Activated naive CD4-positive, alpha-beta T cell treated with anti-CD3 and anti-CD28 coated beads, Interleukin-2, amount 10 ng/mL, durations not matched to agents 7 days and 5 days (primary cell): ENCODE measurements at places on chromosomes 1 and 21.

DNA sequence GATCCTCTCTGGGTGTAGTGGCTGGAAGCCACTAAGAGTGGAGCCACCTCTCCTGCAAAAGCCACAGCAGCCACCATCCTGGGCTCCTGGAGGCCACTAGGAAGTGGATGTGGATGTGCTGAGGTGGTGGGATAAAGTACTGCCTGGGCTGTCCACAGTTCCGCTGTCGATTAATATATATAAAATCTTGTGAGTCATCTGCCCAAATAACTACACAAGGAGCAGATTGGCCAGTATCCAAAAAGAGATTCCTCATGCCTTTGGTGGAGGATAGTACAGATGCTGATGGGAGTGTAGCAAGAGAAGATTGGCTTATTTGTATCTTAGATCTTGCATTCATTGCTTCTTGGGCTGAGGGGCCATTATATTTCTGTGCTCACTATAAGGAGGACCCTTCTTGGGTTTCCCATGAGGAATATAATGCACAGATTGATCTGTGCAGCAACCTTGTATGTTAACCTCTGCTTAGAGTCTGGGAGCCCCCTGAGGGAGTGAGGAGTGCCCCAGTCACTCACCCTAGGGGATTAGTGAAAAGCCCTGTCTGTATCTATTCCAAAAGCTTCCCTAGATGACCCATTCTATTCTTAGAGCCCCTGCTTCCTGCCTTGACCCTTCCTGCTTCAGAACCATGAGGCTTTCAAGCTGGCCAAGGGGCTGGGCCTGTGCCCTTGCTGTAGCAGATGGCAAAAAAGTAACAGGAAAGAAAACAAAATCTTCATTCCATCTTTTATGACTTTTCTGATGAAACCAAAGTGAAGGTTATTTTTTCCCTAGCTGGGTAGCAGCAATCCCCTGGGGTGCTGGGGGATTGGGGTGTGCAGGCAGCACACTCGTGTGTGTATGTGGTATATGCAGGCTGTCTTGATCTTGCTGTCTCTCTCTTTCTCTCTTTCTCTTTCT is 31.7 kb downstream of the RCSD1 start:
- DNase-seq: no peak

DNA sequence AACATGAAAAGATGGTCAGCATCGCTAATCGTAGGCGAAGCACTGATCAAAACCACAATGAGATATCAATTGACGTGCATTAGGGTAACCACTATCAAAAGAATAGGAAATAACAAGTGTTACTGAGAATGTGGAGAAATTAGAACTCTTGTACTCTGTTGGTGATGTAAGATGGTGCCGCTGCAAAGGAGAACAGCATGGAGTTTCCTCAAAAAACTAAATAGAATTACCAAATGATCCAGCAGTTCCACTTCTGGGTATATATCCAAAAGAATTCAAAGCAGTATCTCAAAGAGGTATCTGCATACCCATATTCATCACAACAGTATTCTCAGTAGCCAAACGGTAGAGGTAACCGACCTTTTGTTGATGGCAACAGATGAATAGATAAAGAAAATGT is 8.3 kb upstream of the CD101 start:
- DNase-seq: no peak

- no peak for DNase-seq
Observed at GRCh38 chr1:125066385-125066784, 3881.6 kb downstream of the SRGAP2C start.

DNA sequence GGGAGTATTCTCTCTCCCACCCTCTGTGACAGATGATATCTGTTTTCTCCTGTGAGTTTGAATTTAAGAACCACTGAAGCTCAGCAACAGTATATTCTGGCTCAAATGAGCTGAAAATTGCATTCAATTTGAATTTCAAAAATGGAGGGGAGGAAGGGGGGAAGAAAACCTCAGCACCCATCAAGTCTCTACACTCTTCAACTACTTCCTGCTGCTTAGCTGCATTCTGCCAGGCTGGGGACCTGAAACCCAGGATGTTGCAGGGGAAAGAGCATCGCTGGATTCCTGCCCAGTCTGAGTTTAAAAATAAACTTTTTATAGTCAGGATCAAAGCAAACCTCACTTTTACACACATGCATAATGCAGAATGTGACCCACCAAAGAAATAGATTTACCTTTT is 214.3 kb upstream of the ESRRG start:
- DNase-seq: no peak

DNA sequence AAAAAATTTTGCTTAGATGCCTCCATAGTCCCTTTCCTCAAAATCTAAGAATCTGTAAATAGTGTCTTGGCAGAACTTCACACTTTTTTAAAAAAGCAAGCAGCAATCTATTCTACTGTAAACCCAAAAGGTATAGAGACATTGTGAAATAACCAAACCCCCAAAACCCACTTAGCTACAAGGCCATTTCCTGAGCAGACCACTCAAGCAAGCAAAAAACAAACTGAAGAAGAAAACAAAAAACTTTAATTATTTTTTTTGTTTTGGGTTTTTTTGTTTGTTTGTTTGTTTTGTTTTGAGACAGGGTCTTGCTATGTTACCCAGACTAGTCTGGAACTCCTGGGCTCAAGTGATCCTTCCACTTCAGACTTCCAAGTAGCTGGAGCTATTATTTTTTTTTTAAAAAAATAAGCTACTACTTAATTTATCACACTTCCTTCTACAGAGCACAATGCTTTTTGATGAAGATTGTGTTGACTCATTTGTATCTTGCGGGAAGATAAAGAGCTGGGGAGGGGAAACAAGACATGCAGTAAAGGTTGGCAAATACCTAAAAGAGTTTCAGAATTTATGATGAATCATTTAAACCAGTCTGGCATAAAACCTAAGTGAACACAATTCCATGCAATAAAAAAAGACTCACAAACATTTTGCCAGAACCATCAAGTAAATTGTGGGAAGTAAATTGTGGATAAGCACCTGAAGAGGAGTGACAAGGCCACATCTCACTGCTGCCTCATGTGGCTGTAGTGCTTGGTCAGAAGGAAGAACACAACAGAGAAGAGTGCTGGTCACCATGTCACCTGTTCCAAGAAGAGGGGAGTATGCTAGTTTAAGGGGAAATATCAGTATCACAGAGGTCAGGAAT is 2.7 kb upstream of the PTPN22 start:
- no peak for DNase-seq

- no peak for DNase-seq
Observed at GRCh38 chr1:33586106-33586505, 113.7 kb downstream of the ZSCAN20 start.

DNA sequence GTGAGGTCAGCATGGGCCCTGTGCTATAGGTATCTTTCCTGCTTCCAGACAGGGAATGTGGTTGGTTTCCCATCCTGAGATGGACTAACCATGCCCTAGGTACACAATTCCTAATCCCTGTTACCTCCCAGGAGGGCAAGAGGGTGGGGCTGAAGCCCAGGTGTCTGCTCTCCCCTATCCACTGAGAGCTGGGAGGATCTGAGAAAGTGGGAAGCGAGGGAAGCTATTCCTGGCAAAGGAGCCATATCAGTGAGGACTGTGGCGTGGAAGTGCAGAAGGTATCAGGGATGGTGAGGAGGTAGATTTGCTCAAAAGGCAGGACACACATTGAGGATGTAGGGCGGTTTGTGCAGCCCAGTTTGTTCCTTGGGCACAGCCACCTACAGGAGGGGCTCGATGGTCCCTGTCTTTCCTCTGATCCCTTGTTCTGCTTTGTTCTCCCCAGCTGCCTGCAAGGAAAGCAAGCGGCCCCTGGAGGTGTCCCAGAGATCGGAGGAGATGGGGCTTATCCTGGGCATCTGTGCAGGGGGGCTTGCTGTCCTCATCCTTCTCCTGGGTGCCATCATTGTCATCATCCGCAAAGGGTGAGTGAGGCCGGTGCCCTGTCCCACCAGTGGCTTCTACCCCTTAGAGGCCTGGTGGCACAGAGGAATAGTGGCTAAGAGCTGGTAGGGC is 48.1 kb downstream of the PTPRU start:
- no peak for DNase-seq

- no peak for DNase-seq
Observed at GRCh38 chr1:236552901-236553300, 29.1 kb downstream of the LGALS8 start.

DNA sequence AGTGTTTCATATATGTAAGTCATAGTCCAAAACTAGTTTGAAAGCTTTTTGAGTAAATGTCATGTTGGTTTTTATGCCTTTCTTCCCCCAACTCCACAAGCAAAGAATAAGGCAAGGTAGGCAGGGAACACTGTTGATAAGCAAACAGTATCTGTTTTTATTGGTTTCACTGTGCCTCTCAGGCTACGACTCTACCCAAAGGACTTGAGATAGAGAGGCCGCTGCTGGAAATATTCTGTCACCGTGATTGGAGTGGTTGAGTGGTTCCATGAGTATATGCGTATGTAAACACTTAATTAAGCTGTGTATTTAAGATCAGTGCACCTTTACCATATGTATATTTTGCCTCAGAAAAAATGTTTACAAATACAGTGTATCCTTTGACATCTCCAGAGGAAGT is 138.1 kb upstream of the KIF26B start:
- DNase-seq: no peak

- no peak for DNase-seq
Observed at GRCh38 chr1:7640920-7641585, 130.0 kb upstream of the VAMP3 start.

- DNase-seq: no peak
Observed at GRCh38 chr1:238701024-238701423, 685.3 kb upstream of the CHRM3 start.

GRCh38 chr1:62652387-62652786 is 35.8 kb downstream of the DOCK7 start:
- no peak for DNase-seq
